ENCODE measurements at places on chromosomes 6 and 20. TPM values are rescaled to one million over a fixed set of nuclear protein-coding genes. Genes with fewer than 3 reads are reported as not detected.

The CD40 gene
- polyA plus RNA-seq, result 6.5 TPM

The UQCC2 gene
- 60.2 TPM for polyA plus RNA-seq

The FOXC1 gene
- polyA plus RNA-seq, result 82.5 TPM

The C20orf202 gene
- 0.37 TPM for polyA plus RNA-seq
